ENCODE measurements at places on chromosomes 7 and 10.
A peak's percentile ranks its signal among the peaks of the same experiment; 100 is the strongest.

DNA sequence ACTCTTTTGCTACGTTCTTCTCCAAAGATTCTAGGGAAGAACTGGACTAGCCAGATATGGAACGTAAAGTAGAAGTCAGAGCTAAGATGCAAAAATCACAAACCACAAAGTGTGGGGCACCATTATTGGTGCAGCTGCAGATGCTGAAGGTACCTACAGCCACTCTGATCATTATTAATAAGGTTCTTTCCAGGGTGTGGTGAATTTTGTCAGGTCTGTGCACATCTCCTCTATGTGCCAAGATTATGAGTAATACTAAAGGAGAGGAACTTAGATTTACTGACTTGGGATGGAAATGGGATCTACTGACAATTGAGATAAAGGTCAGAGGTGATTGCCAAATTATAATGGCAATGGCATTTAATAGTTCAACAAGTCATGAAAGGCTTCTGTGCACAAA, 148.2 kb downstream of the RAPGEF5 start:
- peak; percentile 60 for DNase-seq

- no peak for DNase-seq
These were observed 27.8 kb downstream of the CHST15 start for GRCh38 chr10:124065382-124066125.

DNA sequence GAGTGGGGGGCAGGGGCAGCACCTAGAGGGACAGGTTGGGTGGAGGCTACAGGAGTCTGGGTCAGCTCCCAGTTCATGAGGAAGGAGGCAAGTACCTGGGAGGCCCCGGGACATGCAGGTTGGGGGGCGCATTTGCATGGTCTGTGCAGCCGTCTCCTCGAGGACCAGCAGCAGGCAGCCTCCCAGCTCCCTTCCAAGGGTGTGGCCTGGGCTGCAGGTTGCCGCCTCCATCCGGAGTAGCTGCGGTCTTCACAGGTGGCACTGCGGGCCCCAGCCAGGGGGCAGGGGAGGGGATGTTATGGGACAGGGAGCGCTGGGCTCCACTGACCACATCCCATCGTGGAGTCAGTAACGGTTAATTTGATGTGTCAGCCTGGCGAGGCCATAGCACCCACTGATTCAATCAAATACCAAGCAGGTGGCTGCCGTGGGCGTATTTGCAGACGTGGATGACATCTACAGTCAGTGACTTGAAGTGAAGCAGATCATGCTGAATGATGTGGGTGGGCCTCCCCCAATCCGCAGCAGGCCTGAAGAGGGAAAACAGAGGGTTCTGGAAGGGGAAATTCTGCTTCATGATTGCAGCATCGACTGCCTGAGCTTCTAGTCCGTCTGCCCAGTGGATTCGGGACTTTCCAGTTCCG, 81.6 kb downstream of the PRKAG2 start:
- no peak for DNase-seq

DNA sequence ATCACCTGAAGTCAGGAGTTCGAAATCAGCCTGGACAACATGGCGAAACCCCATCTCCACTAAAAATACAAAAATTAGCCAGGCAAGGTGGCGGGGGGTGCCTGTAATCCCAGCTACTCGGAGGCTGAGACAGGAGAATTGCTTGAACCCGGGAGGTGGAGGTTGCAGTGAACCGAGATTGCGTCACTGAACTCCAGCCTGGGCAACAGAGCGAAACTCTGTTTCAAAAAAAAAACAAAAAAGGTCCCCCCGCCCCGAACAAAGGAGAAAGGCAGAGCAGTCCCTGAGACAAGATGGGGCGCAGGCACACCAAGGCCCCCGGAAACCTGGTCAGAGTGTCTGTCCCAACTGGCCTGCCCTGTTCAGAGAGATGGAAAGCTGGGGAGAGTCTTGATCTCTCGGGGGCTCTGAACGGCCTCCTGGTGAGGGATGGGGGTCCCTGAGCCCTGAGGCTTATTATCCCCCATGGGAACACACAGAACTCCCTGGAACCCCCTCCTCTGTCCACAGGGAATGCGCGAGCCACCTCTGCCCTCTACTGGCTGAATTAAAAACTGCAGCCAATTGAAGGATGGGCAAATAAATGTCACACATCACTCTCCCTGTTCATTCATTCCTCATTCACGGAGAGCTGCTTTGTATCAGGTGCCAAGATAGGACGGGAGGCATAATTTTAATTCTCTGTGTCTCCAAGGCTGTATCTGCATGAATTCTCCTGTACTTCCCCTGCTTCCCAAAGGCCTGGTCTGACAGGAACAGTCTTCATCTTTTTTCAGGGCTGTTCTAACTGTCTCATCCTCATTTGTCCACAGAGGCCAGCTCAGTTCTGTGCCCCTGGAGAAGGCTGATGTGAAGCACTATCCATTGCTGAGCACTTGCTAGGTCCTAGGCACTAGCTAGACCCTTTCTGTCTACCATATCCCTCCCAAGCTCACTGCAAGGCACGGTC, 28.9 kb downstream of the MAT1A start:
- DNase-seq, result peak; percentile 42

DNA sequence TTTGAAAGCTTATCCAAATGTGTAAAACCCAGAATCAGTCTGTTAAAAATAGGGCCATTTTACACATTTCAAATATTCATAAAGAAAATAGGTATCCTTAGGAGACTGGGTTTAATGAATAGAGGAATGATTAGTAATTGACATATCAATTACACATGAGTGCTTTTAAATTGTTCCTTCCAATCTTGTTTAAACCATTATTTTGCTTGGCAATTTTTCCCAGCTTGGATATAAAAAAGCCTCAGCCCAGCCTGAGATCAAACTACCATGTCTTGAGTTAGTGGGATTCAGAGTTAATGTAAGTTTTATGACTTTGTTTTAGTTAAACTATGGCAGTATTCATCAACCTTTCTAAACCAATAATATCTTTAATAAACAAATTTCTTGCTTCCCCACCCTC, 28.3 kb downstream of the PARP12 start:
- DNase-seq, result no peak

- DNase-seq, result no peak
These were observed 47.9 kb downstream of the GALNT11 start for GRCh38 chr7:152073352-152073751.

DNA sequence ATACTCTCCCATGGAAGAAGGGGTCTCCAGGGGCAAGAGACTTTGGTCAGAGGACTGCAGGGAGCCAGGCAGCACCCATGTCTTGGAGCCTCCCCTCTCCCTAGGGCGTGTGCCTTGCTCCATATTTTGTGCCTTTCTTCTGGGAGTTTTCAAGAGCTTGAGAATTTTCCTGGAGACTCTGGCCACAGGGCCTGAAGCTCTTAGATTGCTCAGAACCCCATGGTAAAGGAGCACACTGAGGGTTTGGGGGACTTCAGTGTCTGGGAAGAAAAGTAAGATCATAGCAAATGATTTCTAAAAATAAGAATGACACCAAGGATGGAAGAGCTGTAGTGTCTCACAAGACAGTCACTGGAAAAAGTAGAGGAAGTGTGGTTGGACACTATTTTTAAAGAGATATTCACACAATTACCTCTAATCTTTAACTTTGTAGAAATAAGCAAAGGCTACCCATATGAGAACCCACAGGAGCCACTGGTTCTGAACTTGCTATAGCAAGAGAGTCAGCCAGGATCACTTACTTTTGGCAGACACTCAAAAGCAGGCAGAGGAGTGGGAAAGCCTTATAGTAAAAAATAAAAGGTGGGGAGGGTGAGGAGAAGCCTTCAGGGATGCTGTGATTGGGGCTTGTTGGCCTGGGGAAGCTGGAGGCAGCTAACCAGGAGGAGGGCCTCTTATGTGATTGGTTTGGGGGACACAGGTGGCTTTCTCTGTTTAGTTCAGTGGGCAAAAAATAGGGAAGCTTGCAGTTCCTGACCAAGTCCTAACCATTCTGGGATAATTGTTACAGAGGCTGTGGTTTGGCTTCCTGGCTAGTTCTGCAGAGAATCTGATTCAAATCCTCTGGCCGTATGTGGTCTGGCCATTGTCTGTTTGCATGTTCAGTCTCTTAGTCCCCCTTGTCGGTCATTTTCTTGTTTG, 5.1 kb upstream of the CSGALNACT2 start:
- no peak for DNase-seq

- DNase-seq, result no peak
These were observed 33.4 kb upstream of the FAM133B start for GRCh38 chr7:92623544-92623943.

GRCh38 chr7:114627231-114627630, 212.6 kb downstream of the FOXP2 start:
- no peak for DNase-seq

DNA sequence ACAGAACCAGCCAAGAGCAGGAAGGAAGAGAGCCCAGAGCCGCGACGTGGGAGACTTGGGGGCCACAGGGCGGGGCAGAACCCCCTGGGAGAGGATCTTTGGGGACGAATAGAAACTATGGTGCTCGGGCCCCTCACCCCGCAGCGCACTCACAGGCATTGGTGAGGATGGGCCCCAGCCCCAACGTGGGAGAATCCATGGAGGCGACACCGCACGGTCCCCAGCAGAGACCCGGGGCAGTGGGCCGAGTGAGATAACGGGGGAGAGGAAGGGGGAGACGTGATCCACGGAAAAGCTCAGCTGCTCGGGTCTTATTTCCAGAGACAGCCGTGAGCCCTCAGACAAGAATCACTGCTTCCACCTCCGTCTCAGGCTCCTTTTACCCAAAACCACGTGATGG, 222.4 kb downstream of the TCERG1L start:
- no peak for DNase-seq

GRCh38 chr7:49823566-49823965, 50.1 kb downstream of the VWC2 start:
- DNase-seq, result no peak

DNA sequence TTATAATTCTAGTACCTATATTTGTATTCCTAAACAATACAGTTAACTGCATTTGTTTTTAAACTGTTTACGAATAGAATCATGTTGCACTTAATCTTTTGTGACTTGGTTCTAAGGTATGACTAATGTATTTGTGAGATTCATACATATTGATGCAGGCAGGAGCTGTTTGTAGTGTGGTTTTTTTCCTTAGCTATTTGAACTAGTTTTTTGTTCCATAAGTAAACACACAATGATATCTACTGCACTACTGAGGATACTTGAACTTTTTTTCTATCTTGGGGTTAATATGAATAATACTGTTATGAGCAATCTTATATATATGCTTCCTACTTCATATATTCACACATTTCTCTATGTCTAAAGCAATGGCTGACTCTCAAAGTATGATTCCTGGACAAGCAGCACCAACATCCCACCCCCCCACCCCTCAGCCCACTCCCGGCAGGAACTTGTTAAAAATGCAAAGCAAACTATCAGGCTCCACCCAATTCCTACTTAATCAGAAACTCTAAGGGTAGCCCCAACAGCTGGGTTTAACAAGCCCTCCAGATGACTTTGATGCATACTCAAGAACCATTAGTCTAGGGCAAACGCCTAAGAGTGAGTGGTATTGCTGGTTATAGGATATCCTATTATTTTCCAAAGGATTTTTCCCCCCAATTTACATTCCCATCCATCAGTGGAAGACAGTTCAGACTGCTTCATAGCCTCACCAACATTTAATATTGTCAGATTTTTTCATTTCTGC, 25.8 kb downstream of the BRAF start:
- no peak for DNase-seq

GRCh38 chr7:107838024-107838601, 35.1 kb upstream of the SLC26A3 start:
- DNase-seq, result no peak

GRCh38 chr10:76675951-76676587, 961.5 kb downstream of the KCNMA1 start:
- peak; percentile 18 for DNase-seq

- DNase-seq, result no peak
These were observed 140.4 kb upstream of the BMPER start for GRCh38 chr7:33764752-33765451.

GRCh38 chr10:7706534-7707073, 3.5 kb downstream of the ITIH2 start:
- DNase-seq, result no peak

DNA sequence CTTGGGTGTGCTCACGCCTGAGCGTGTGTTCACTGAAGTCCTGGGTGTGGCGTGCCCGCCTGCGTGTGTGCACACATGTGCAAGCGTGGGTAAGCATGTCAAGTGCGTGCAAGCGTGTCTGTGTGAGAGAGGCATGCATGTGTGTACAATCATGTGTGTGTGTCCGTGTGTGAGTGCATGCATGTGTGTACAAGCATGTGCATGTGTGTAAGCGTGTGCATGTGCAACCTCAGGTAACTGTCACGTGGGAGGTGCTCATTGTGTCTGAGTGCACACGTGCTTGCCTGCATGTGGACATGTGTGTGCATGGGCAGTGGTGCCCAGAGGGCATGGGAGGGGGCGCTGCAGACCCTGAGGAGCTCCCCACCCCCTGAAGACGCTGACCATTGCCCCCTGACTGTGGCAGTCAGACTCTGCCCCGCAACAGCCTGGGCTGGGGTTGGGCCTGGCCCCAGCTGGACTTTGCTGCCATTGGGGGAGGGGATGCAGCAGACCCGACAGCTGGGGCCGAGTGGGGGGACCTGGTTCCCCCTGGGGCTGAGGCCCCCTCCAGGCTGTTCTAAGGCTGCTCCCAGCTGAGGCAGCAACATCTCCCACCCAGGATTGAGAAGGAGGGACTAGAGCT, 88.1 kb downstream of the UNCX start:
- no peak for DNase-seq

DNA sequence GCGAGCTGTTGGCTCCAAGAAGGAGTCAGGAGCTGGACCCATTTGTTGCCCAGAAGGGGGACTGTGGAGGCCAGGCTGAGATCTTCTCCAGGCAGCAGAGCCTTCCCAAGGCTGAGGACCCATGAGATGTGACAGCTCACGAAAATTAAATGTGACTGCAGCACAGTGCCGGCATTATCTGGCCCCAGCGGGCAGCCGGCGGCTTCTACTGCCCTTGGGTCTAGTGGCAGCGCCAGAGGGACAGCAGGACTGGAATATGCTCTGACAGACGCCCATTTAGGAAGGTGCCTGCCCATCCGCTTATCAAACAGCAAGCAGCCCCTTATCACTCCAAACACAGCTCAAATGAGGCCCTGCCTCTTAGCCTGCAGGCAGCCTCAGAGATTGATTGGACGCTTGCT, 122.9 kb upstream of the LYZL2 start:
- DNase-seq, result no peak

DNA sequence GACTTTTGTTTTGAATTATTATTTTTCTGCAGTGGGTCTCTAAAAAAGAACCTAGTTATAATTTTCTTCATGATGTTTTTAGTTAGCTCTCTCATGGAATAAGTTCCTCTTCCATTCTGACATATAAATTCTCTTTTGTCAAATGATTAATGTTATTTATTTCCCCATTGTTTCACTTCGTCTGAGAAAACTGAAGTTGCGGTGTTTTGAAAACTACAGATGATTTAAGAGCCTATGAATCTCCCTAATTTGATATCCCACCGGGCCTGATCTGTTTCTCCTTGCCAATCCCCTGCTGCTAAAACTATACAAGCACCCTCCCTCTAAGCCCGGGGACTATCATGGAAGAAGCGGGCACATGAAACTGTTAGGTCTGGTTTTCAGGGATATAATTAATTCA, 41.4 kb downstream of the HTR7 start:
- no peak for DNase-seq

GRCh38 chr7:143878884-143879283, 23.1 kb downstream of the TCAF1 start:
- DNase-seq, result no peak

- no peak for DNase-seq
These were observed 115.7 kb upstream of the KMT2C start for GRCh38 chr7:152551304-152552036.
